ENCODE measurements at places on chromosomes 7 and 10. TPM values are rescaled to one million over a fixed set of nuclear protein-coding genes. Genes with fewer than 3 reads are reported as not detected.
A peak's percentile ranks its signal among the peaks of the same experiment; 100 is the strongest.

CNTNAP2 gene
- total RNA-seq: 37.3 TPM

PTPRN2 gene
- 62.2 TPM for total RNA-seq

SHH gene
- 0.62 TPM for total RNA-seq

FAM13C gene
- total RNA-seq: 24.3 TPM

AKR1D1 gene
- not detected for total RNA-seq

FKBP9 gene
- total RNA-seq: 29.0 TPM

SLC26A5 gene
- not detected for total RNA-seq

DGKI gene
- total RNA-seq: 202 TPM

C10orf62 gene
- not detected for total RNA-seq

ANKRD61 gene
- 0.31 TPM for total RNA-seq

EPO gene
- not detected for total RNA-seq

DNA sequence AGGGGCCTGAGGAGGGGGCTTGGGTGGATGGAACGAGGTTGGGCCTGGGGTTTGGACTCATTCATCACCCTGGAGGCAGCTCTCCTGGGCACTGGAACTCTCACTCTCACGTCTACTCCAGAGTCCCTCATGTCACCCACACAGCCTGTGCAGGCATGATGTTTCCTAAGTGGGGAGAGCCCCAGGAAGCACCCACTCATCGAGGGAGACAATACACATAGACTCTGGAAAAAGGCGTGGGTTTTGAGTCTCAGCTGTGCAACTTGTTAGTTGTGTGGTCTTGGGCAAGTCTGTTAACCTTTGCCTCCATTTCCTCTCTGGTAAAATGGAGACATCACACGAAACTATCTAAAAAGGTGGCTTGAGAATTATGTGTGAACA is 25.9 kb upstream of the RBM20 start:
- DNase-seq: no peak

DNA sequence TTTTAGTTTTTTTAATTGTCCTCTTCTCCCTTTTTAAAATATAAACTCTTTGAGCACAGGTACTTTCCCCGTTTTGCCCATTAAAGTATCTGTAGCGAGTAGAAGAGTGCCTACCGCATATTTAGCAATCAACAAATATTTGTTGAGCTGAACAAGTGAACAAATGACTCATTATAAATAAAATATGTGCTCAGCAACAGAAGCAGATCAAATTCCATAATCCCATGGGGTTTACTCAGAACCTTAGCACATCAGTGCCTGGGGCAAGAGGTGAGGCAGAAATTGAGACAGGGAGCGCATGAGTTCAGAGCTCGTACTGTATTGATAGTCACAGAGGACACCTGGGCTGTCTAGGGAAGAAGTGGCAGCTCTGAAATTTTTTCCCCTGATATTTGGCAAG is 161.0 kb downstream of the SEM1 start:
- DNase-seq: no peak

- no peak for DNase-seq
Measured at GRCh38 chr7:151806204-151806603, 70.7 kb downstream of the PRKAG2 start.

DNA sequence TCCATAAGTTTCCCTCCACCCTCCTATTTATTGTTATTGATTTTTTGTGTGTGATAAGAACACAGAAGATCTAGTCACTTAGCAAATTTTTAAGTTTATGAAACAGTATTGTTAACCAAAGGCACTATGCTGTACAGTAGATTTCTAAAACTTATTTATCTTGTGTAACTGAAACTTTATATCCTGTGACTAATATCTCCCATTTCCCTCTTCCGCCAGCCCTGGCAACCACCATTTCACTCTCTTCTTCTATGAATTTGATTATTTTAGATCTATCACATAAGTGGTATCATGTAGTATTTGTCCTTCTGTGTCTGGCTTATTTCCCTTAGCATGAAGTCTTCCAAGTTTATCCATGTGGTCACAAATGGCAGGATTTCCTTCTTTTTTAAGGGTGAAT is 144.3 kb upstream of the INHBA start:
- DNase-seq: no peak

DNA sequence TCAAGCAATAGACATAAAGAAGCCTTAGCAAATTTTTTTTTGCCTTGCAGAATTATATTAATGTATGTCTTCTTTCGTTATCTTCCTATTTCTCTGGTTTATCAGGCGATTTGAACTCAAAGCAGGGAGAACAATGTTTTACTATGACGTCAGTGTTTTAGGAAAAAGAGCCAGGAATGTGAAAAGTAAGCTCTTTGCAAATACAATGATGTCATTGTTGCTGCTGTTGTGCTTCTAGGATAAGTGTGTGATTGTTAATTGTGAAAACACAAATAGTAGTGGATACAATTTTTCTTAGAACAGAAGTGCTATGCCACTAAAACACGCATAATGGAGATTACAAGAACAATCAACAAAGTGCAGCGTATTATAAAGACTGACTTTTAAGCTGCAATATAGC is 9.5 kb upstream of the AUTS2 start:
- DNase-seq: no peak

DNA sequence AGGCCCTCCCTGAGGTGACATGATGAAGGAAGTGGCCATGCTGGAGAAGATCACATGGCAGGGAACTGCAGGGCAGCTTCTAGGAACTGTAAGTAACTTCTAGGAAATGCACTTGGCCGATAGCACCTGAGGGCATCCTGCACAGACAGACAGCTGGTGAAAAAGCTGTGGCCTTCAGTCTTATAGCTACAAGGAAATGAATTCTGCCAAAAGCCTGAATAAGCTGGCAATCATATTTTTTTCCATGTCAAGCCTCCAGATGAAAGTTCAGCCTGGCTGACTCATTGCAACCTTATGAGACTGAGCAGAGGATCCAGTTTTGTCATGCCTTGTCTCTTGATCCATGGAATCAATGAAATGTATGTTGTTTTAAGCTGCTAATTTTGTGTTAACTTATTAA is 91.1 kb upstream of the CACNA2D1 start:
- no peak for DNase-seq

DNA sequence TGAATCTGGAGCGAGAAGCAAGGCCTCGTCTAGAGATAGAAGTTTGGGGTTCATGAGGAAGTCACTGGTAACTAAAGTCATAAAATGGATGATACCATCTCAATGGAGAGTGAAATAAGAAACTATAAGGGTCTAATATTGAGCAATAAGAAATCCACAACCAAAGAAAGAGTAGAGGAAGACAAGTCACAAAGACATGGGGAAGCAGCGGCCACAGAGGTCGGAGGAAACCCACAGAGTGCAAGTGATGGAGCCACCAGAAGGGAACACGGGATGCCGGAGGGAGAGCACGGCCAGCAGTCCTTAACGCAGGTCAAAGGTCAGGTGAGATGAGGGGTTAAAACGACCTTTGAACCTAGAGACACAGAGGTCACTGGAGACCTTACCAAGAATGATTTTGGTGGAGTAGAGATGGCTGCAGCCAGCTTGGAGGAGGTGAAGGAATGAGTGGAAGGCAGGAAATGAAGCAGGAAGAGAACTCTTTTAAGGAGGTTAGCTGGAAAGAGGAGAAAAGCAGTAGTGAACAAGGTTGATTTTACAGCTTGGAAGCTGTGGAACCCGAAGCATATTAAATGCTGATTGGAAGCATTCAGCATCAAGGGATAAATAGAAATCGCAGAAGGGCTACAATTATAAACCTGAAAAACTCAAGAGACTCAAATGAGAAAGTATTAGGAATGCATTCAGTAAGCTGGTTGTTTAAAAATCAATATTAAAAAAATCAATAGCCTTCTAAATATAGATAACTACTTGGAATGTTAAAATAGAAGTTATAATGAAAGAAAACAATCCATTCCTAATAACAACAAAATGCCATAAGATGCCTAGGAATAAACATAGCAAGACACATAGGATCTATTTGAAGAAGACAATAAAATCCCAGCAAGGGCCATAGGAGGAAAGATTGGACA is 93.7 kb downstream of the SVOPL start:
- no peak for DNase-seq

DNA sequence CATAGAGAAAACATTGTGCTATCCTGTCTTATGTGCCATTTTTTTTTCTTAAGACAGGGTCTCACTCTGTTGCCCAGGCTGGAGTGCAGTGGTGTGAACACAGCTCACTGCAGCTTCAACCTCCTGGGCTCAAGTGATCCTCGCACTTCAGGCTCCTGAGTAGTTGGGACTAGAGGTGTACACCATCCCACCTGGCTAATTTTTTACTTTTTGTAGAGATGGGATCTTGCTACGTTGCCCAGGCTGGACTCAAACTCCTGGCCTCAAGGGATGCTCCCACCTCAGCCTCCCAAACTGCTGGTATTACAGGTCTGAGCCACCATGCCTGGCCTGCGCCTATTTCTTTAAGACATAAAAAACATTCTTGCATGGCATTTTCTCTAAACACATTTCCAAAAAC is 20.6 kb downstream of the LYZL1 start:
- no peak for DNase-seq

DNA sequence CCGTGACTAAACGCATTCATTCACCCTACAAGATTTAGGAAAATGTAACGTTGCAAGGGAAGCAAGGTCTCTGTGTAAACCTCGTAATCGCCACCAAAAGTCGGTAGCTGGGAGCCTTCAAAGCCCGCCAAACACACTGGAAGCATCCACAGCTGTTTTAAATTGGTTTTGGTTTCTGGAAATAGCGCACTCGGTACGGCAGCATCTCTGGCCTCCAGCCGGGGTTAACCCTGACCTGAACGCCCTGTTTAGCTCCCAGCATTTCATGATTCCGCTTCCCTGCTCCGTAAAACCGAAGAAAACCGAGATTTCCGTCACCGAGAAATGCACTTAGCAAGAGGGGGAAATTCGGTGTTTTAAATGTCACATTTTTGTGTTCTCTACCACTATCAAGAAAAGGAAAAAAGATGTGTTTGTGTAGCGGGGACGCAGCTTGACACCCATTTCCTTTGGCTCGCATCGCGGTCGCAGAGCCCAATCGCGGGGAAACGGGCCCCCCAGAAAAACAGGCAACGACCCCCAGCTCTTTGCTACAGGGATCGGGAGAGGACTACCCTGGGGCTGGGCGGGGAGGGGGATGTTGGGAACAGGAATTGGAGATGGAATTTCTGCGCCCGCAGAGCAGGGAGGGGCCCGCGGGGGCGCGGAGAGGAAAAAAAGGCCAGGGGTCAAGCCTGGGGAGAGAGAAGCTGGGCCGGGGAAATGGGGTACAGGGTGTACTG is 646 bp downstream of the SGCE start:
- peak; percentile 15 for DNase-seq

GRCh38 chr7:121049897-121050296 is 61.4 kb downstream of the CPED1 start:
- DNase-seq: no peak

DNA sequence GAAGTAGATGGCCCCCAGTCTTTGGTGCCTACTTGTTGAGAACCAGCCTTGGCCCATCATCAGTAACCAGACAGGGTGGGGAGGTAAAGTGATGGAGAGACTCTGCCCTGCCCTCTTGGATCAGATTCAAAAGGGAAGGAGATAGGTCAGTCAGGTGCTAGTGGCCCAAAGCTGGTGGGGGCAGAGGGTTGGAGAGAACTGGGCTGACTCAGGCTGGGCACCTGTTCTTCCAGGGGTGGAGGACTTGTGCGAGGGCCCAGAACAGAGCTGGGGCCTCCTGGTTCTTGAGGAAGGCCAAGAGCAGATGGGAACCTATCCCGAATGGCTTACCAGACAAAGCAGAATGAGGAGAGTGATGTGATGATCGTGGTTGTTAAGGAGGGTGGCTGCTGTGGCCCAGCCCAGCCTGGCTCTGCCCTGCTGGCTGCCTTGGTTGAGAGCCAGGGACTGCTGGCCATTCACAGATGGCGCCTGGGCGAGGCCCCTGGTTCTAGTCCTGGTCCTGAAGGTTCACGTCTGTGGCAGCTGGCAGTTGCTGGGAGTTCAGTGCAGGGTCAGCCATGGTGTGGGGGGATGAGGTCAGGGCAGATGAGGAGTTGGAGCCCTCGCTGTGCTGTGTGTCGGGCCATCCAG is 36.6 kb downstream of the PALD1 start:
- no peak for DNase-seq

- DNase-seq: no peak
Measured at GRCh38 chr10:10223131-10223530, 794.5 kb upstream of the CELF2 start.

- DNase-seq: no peak
Measured at GRCh38 chr7:81688622-81689411, 81.0 kb downstream of the HGF start.

GRCh38 chr7:14321947-14322346 is 332.5 kb upstream of the ETV1 start:
- no peak for DNase-seq

GRCh38 chr7:36658335-36659171 is 65.7 kb downstream of the AOAH start:
- no peak for DNase-seq

DNA sequence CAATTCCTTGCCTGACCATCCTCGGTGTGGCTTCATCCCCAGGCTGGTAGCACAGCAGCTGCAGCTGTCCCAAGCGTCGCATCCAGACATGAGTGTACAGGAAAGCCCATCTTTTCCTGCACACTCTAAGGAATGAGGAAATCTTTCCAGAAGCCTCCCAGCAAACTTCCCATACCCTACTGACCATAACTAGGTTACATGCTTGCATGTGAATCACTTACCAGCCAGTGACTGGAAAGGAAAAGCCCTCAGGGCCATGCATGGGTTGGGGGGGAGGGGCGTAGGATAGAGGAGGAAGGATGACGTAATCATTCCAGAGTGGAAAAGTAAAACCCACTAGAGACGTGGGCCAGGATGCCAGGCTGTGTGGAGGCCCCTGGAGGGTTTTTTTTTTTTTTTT is 18.9 kb upstream of the ZNF212 start:
- no peak for DNase-seq

GRCh38 chr7:30222515-30223215 is 61.7 kb upstream of the ZNRF2 start:
- DNase-seq: no peak

GRCh38 chr10:84007482-84007881 is 131.8 kb upstream of the GHITM start:
- DNase-seq: no peak

DNA sequence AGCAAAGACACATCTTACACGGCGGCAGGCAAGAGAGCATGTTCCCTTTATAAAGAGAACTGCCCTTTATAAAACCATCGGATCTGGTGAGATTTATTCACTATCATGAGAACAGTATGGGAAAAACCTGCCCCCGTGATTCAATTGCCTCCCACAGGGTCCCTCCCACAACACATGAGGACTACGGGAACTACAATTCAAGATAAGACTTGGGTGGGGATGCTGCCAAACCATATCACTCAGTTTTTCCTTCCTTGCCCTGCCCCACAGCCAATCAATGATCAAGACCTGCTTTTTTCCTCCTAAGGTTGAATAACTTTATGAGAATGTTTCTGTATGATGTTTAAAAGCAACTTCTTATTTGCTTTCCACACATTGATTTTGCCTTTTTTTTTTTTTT is 3.1 kb upstream of the PTPRE start:
- no peak for DNase-seq

- DNase-seq: no peak
Measured at GRCh38 chr10:108653531-108653930, 1269.8 kb downstream of the XPNPEP1 start.

- no peak for DNase-seq
Measured at GRCh38 chr7:133344275-133344674, 91.4 kb downstream of the EXOC4 start.
